A172 (cell line): ENCODE measurements at places on chromosomes 1 and 21.

DNA sequence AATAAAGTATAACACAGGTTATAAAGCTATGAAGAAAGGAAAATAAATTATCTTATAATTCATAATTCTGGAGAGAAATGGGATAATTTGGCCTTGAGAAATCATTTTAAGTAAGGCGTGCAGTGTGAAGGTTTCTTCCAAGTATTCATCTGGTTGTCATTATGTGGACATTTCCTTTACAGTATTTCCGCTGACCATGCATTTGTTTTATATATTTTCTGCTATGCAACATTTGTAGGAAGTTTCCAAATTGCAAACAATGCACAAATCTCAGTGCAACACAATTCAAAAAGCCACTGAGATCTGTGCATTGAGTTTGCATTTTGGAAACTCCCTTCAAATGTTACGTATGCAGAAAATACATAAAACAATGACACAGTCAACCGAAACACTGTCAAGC, 17.8 kb downstream of the ZNF670 start:
- no peak for DNase-seq

GRCh38 chr21:29470397-29470796, 171.7 kb downstream of the BACH1 start:
- DNase-seq = no peak

GRCh38 chr1:83098131-83098530, 900.8 kb downstream of the TTLL7 start:
- no peak for DNase-seq

- no peak for DNase-seq
Measured at GRCh38 chr1:30048905-30049304, 674.5 kb downstream of the MATN1 start.

DNA sequence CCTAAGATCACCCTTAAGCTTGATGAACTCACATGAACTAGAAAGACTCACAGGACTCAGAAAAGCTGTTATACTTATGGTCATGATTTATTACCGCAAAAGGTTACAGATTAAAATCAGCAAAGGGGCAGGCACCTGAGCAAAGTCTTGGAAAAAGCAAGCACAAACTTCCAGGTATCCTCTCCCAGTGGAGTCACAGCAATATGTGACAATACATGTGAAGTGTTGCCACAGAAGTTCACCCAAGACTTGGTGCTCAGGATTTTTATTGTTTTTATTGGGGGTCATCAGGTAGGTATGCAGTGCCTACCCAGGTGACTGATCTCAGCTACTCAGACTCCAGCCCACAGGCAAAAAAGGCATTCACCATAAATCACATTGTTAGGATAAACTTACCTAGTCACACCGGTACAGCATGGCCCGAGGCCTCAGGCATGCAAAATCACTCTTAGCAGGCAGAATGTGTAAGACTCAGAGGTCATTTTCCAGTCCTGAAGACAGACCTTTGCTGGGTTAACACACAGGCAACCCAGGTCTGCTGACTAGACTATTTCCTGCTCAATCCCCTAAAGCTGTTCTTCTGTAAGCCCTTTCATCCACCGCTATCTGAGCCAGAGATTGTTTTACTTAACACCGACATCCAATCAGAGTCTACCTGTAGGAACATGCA, 55.6 kb downstream of the SSX2IP start:
- DNase-seq = no peak

DNA sequence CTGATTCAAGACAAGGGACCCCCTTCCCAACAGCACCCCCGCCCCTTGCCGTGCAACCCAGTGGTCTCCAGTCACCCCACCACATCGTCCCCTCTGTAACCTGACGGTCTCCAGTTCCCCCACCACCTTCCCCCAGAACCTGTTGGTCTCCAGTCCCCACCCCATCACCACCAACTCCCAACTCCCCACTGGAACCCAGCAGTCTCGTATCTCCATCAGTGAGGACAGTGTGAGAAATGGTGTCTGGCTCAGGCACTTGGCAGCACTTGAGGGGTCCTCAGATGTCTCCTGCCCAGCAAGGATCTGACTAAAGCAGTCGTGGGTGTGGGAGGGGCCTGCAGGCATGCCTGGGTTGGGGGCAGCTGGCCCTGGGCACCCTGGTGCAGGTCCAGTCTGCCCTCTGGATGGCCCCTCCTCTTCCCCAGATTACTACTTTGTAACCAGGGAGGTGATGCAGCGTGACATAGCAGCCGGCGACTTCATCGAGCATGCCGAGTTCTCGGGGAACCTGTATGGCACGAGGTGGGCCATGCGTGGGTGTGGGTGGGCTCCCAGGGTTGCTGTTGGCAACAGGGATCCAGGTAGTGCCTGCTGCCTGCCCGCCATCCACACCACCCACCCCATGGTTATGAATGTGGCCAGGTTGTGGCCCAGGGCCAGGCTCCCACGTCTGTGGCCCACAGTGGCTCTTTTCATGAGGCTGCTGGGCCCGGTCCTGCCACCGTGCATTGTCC, 3.1 kb upstream of the GJC2 start:
- no peak for DNase-seq

DNA sequence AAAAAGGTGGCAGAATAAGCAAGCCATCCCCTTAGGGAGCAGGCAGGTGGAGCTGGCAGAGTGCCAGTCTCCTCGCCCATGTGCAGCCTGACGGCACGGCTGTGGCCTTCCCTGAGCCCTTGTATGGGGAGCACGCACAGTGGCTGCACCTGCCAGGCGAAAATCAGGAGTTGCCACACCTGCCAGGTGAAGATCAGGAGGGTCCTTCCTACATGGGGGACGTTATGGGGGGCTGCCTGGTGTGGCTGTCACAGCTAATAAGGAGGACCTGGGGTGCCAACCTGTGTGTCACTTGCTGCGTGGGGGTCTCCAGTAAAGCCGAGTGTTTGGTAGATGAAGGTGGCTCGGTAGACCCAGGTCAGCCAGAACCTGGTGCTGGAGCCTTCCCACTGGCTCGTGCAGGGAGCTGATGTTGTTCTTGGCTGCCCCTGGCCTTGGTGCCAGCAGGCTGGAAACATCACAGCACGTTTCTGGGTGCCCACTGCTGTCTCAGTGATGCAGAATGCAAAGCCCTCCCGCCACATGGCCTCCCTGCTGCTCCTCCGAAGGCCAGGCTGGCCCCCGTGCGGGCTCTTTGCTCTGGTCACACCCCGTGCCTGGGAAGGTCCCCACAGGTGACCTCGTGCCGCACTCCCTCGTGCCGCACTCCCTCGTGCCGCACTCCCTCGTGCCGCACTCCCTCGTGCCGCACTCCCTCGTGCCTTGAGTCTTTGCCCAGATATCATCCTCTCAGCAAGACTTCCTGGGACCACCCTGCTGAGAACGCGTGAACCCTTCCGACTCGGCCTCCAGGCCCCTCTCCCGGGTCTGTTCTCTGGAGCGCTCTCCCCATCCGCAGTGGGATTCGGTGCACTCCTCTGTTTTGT, 55.4 kb downstream of the SLC37A1 start:
- no peak for DNase-seq
